ENCODE measurements at places on chromosomes 5 and 9. TPM values are rescaled to one million over a fixed set of nuclear protein-coding genes. Genes with fewer than 3 reads are reported as not detected.

Gene SLC6A3
- 0.56 TPM for polyA plus RNA-seq

Gene ACSL6
- polyA plus RNA-seq = 0.65 TPM

Gene CDO1
- polyA plus RNA-seq = 12.7 TPM

Gene GPX8
- polyA plus RNA-seq = 25.5 TPM
